ENCODE measurements at places on chromosomes 6 and 20. TPM values are rescaled to one million over a fixed set of nuclear protein-coding genes. Genes with fewer than 3 reads are reported as not detected.

BMP6 gene
- total RNA-seq: 1.1 TPM

MYLK4 gene
- total RNA-seq: under 0.01 TPM

BPIFB6 gene
- total RNA-seq: not detected

RAE1 gene
- 45.6 TPM for total RNA-seq

TFAP2C gene
- 8.0 TPM for total RNA-seq

STK4 gene
- total RNA-seq: 20.2 TPM

GRM4 gene
- not detected for total RNA-seq

CDH4 gene
- total RNA-seq: 13.8 TPM

PPP2R5D gene
- 60.3 TPM for total RNA-seq

HLA-DMA gene
- total RNA-seq: 4.1 TPM

CRYBG1 gene
- 16.1 TPM for total RNA-seq

DLL1 gene
- total RNA-seq: under 0.01 TPM

ZBTB9 gene
- total RNA-seq: 4.3 TPM

SAPCD1 gene
- 1.8 TPM for total RNA-seq

PRDM13 gene
- total RNA-seq: not detected

ANKRD66 gene
- not detected for total RNA-seq

RNF182 gene
- total RNA-seq: 3.9 TPM

IMPG1 gene
- total RNA-seq: not detected

BTN3A1 gene
- 27.6 TPM for total RNA-seq

GABRR2 gene
- not detected for total RNA-seq

MTFR2 gene
- 6.0 TPM for total RNA-seq

IPCEF1 gene
- not detected for total RNA-seq

IP6K3 gene
- total RNA-seq: 2.7 TPM

ARMC12 gene
- 0.86 TPM for total RNA-seq

PAK5 gene
- not detected for total RNA-seq

BMP5 gene
- not detected for total RNA-seq

TCF15 gene
- total RNA-seq: not detected

UBE2C gene
- total RNA-seq: 85.6 TPM

TINAG gene
- not detected for total RNA-seq

GPLD1 gene
- under 0.01 TPM for total RNA-seq

CGA gene
- total RNA-seq: 4.6 TPM

CLVS2 gene
- total RNA-seq: not detected

PPIL6 gene
- 1.1 TPM for total RNA-seq

SLC17A2 gene
- not detected for total RNA-seq

CNR1 gene
- 2.3 TPM for total RNA-seq

SGK1 gene
- 67.2 TPM for total RNA-seq

BTN1A1 gene
- total RNA-seq: not detected

KCNK15 gene
- not detected for total RNA-seq

SLC4A11 gene
- 0.58 TPM for total RNA-seq

ID4 gene
- total RNA-seq: 3.5 TPM

XKR7 gene
- total RNA-seq: not detected

AGER gene
- 2.3 TPM for total RNA-seq

OOEP gene
- total RNA-seq: not detected

NFKBIE gene
- 29.1 TPM for total RNA-seq

LPIN3 gene
- 18.1 TPM for total RNA-seq

CD93 gene
- total RNA-seq: not detected

GMPR gene
- total RNA-seq: 4.4 TPM

ADGRF1 gene
- total RNA-seq: not detected

SAYSD1 gene
- total RNA-seq: 9.5 TPM

ZNF165 gene
- 1.2 TPM for total RNA-seq

HIVEP1 gene
- 5.5 TPM for total RNA-seq

AK9 gene
- 1.4 TPM for total RNA-seq

CAGE1 gene
- total RNA-seq: not detected

NKX2-2 gene
- not detected for total RNA-seq

OTOR gene
- not detected for total RNA-seq

DSP gene
- not detected for total RNA-seq

EPB41L1 gene
- total RNA-seq: 29.4 TPM

METTL24 gene
- total RNA-seq: not detected
